ENCODE measurements at places on chromosomes 7 and 10.

DNA sequence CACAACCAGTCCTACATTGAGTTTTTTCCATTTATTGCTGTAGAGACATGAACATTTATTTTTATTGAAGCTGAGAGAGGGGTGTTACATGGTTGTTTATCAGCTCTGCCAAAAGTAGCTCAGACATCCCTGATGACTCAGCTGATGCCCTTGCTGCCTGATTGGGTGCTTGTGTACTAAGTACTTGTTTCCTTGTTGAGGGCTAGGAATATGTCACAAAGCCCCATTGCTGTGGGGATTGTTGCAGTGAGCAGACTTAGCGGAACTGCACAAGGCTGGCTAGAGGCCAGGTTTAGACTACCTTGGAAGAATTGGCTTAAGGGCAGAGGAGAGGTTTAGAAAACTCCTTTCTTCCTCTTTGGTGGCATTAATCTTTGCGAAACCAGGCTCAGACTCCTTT lies 110.6 kb downstream of the AUTS2 start:
- DNase-seq: no peak

- no peak for DNase-seq
These were observed 518.4 kb downstream of the CCSER2 start for GRCh38 chr10:84846658-84847316.

GRCh38 chr10:5284311-5285057 lies 80.3 kb upstream of the UCN3 start:
- DNase-seq: no peak

GRCh38 chr10:5476918-5477525 lies 22.3 kb downstream of the CALML5 start:
- no peak for DNase-seq

DNA sequence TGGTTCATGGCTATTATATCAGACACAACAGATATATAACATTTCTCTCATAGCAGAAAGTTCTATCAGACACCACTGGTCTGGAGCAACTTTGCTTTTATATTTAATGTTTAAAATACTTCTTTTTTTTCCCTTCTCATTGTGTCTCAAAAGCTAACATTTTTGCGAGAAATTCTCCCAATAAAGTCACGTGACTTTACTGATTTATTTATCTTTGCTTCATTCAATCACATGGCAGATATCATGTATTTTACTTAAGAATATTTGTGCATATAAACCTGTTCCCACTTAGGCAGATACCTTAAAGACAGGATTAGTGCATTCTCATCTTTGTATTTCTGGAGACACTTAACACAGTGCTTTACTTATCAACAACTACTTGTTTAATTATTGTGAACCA lies 1093.1 kb upstream of the LRRN3 start:
- no peak for DNase-seq

- DNase-seq: no peak
These were observed 69.5 kb downstream of the STK17A start for GRCh38 chr7:43652364-43652763.

- DNase-seq: no peak
These were observed 222.1 kb upstream of the RHOBTB1 start for GRCh38 chr10:61166065-61166464.

- no peak for DNase-seq
These were observed 263.1 kb downstream of the ACTR3B start for GRCh38 chr7:153022475-153023193.
